B cell (primary cell): ENCODE measurements at places on chromosomes 2 and 18.

DNA sequence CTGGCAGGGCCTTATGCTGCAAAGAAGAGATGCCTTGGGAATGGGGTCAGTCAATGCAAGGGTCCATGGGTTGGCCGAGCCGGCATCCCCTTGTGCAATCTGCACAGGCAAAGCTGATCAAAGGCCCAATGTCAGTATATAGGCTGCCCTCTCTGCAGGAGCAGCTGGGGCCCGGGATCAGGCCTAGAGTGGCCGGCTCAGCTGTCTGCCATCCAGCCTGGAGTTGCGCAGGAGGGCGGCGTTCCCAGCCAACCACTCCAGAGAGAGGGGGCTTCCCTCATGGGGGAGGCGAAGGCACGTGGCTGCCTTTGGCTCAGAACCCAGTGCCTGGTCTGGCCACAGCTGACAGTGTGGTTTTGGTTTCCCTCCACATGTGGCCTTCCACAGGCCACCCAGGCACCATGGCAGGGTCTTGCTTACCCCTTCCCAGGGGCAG is 3.9 kb downstream of the INPP5D start:
- DNase-seq, result no peak

GRCh38 chr2:200077838-200078237 is 122.5 kb downstream of the MAIP1 start:
- no peak for DNase-seq

DNA sequence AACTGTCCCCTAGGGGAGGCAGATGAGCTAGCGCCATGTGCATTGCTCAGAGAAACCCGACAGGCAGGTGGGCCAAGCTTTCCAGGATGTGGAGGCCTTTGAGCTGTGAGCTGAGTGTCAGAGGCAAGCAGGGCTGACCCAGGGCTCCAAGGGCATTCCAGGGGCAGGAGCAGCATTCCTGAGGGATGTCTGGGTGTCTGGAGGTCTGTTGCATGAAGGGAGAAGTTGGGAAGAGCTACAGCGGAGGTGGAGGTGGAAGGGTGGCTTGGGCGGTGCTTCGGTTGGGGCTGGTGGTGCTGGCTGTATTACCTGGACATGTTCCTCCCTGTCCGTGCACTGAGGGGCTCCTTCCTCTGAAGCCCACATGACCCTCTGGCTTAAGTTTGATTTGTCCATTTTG is 102.8 kb downstream of the RNF144A start:
- no peak for DNase-seq

DNA sequence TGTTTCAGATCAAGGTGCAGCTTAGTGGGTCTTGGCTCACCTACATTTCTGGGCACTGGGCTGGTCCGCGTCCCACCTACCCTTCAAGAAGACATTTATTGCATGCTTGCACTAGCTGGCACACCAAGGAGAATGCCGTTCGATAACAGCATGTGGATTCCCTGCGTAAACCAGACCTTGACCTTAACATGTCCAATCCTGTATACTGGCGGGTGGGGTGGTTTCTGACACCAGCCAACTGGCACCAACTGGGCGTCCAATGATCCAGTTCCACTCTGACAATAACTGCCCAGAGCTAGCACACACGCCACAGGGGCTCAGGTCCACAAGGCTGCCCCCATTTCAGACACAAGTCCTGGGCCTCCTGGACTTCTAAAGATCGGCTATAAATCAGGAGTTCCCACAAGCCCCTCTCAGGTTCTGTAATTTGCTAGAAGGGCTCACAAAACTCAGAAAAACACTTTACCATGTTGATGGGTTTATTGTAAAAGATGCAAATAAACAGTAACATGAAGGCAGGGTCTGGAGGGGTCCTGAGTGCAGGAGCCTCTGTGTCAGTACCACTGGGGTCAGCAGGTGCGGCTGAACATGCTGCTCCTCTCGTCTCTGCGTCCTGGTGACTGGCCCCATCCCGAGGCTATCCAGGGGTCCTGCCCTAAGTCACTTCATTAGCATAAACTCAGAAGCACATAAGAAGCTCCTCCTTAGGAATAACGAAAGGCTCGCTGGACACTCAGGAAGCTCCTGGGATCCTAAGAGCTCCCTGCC is 161.8 kb downstream of the HDAC4 start:
- DNase-seq, result no peak

- no peak for DNase-seq
Observed at GRCh38 chr2:9247786-9248185, 41.2 kb downstream of the ASAP2 start.

DNA sequence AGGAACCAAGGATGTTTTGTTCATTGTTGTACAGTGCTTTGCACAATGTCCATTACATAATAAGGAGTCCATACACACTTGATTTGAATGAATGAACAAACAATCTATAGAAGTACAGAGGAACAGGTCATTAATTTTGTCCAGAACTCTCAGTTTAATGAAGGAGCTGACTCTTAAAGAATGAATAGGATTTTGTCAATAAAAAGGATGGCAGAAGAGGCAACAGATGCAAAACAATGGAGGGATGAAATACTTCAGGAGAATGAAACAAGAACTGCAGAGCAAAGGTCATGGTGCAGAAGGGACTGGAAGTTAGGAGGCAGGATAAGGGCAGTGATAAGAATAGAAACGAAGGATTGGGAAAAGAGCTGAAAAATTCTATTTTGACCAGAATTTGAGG is 28.7 kb upstream of the COL5A2 start:
- DNase-seq, result no peak

DNA sequence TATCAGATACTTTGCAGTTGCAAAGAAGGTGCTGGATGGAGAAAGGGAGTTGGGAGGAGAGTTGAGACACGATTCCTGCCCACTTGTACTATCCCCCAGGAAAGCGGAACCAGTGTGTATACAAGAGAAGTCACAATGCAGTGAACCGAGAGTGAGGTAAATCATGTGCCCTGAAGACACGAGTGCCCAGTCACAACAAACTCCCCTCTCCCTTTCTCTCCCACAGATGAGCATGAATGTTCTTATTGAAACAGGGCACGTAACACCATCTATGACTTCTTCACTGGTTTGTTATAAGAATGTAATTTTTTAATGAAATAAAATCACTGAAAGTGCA is 155.7 kb downstream of the IRS1 start:
- no peak for DNase-seq

DNA sequence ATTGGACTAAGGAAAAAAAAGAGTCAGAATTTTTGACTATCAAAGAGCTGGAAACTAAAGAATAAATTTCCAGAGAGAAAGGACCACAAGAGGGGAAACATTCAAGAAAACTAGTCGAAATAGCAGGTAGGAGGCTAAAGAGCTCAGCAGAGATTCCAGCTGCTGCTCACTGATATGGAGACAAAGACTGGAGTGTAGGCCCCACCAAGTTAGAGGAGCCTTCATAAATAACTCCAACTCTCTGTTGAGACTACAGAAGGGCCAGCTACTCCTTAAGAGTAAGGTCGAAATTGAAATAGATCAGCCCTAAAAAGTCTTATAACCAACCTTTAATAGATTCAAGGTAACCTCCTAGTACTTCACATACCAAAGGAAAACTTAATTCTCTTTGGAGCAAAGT is 31.1 kb downstream of the SS18 start:
- no peak for DNase-seq
